Stimulated activated CD8-positive, alpha-beta memory T cell treated with anti-CD3 and anti-CD28 coated beads, Interleukin-4, amount 100 ng/mL, for 4 hours (primary cell): ENCODE measurements at places on chromosomes 5 and 9.

DNA sequence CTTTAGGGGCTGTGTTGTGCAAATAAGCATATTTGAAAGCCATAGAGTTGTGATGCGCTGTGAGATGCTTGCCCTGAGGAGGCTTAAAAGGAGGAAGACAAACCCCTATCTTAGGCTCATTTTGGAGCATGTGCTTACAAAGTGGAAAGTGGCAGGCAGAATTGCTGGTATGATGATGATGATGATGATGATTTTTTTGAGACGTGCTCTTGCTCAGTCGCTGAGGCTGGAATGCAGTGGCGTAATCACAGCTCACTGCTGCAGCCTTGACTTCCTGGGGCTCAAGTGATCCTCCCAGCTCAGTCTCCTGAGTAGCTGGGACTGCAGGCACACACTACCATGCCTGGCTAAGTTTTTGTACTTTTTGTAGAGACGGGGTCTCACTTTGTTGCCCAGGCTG, 1.7 kb downstream of the CNOT8 start:
- no peak for DNase-seq

DNA sequence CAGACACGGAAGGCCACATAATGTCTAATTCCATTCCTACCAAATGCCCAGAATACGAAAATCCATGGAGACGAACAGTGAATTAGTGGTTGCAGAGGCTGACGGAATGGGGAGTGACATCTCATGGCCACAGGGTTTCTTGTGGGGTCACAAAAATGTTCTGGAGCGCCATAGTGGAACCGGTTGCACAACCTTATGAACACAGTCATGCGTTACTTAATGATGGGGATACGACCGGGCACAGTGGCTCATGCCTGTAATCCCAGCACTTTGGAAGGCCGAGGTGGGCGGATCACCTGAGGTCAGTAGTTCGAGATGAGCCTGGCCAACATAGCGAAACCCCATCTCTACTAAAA, 26.0 kb upstream of the TTLL11 start:
- DNase-seq, result no peak

- DNase-seq, result no peak
Measured at GRCh38 chr5:132219289-132219970, 8.2 kb downstream of the P4HA2 start.

- no peak for DNase-seq
Measured at GRCh38 chr5:20241351-20241750, 253.4 kb upstream of the CDH18 start.

GRCh38 chr5:180054226-180054625, 17.3 kb downstream of the RNF130 start:
- DNase-seq, result no peak

GRCh38 chr9:115770521-115770920, 383.1 kb upstream of the PAPPA start:
- no peak for DNase-seq

DNA sequence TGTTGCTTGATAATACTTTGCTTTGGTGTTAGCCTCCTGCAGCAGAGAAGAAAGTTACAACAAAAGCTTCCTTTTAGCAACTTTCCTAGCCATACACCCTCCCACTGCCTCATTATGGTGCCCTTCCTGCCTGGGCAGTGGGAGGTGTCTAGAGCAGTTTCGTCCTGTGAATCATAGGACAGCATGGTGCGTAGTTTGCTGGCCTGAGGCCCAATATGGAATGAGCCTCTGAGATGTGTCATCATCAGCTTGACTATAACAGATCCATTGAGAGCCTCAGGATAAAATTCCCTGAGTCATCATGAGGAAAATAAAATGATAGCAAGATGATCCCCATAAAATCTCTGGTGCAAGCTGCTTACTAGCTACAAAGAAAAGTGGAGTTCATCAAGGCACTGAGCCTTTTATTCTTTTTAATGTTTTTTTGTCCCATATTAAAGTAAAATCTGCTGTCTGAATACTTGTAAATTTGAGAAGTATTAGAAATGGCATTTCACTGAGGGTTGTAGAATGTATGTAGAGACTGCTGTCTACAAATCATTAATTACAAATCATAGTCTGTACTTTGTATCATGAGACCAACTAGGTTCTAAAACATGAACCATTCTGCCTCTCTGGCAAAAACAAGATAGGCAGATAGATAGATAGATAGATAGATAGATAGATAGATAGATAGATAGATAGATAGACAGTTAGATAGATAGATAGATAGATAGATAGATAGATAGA, 303.0 kb upstream of the PDE4D start:
- DNase-seq, result no peak

GRCh38 chr5:169531631-169532030, 51.9 kb upstream of the SPDL1 start:
- DNase-seq, result no peak

- no peak for DNase-seq
Measured at GRCh38 chr5:103582364-103582763, 19.8 kb upstream of the NUDT12 start.

DNA sequence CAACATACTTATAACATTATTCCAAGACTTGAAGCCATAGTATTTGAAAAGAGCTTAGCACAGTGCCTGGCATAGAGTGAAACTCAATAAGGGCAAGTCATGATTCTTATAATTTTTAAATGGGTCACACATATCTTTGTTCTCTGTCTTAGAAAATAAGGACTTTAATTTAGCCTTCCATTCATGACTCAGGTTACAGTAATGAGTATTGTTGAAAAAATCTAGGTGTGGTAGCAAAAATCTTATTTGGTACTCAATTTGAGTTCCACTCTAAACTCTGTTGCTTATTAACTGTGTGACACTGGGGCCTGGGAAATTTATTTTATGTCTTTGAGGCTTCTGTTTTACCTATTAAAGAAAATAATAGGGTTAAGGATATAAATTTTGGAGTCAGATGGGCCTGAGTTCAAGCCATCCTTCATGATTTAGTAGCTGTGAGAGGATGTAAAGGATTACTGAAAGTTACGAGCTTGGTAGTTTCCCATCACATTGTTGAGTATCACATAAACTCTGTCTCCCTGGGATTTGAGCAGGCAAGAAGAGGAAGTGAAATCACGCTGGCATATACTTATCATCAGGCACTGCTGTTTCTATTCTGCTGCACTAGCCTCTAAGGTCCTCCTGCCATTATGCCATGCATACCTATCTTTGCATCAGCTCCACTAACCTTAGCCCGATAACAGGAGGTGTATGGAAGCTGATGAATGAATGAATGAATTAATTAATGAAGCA, 1.5 kb downstream of the SPINK9 start:
- no peak for DNase-seq

- no peak for DNase-seq
Measured at GRCh38 chr5:106880656-106881055, 790.1 kb downstream of the EFNA5 start.

DNA sequence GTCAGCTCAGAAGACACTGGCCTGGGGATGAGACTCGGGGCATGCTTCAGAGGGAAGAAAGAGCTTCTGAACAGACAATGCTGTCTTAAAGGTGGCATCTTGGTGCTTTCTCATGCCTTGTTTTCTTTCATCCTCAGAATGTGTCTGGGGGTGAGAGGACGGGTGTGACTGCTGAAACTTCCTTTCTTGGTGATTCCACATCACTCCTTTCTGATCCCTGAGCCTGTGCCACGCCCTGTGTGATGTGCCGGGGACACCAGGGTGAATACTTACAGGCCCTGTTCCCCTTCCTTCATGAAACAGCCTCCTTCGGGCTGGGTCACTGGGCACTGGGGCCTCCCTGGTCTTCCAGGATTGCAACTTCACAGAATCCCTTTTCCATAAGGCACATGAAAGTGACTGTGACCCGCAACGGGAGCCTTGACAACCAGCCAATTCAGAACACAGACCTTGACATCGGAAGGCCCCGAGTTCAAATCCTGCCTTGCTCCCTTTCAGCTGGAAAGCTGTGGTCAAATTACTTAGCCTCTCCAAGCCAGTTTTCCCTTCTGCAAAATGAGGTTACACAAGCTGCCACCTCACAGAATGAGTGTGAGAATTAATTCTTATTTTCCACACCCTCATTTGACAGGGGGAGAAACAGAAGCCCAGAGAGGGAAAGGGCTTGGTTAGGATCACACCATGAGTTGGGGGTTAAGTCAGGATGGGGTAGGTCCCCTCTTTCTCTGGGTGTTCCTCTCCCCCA, 44.1 kb upstream of the IL17B start:
- no peak for DNase-seq

DNA sequence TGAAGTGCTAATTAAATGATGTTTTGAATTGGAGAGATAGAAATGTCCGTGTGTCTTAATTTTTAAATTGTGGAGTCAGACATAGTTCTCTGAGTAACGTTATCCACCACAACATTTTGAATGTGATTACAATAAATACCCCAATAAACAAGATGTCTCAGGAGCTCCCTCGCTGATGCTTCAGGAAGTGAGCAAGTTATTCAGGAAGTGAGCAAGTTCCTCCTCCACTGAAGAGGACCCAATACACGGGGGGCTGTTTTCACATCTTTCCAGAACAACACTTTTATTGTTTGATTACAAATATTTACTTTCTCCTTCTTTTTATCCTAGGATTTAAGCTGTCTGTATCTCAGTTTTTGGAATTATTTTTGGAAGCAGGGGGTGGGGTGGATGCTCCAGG, 363.8 kb downstream of the LRRC70 start:
- no peak for DNase-seq

DNA sequence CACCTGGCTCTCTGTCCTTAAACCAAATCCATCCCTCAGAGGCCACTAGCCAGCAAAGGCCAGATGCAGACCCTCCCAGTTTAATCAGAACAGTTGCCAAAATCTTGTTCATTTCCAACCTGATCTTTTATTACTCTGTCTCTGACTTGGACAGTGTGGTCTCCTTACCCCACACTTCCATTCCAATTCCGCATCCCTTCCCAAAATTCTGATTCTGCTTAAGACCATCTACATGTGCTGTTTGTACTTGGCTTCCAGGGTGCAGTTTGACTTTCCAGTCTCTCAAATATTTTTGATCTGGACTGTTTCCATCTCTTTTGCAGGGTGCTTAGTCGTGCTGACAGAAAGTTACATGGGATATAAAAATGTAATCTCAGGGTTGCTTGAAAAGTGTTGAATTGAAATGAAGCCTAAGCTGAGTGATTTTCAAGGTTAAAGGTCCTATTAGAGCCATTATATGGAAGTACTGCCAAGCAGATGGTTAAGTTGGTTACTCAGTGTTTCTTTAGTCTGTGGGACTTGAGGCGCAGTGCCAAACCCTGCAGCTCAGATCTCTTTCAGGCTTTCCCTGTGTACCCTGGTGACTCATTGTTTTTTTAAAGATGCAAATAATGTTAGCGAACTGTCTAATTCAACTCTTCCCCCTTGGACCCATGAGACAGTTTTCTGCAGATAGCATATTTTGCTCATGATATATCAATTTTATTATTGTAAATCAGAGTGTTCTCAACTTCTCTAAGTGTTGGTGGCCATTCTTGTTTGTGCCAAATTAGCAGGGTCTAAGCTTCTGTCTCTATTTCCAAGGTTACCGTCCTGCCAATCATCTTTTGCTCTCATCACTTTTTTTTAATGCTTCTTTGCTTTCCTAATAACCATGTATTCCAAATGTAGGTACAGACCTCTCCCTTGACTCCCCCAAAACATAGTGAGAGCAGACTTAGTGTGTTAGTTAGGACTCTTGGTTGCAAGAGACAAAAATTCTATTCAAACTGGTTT, 18.2 kb upstream of the DCP2 start:
- DNase-seq, result no peak

DNA sequence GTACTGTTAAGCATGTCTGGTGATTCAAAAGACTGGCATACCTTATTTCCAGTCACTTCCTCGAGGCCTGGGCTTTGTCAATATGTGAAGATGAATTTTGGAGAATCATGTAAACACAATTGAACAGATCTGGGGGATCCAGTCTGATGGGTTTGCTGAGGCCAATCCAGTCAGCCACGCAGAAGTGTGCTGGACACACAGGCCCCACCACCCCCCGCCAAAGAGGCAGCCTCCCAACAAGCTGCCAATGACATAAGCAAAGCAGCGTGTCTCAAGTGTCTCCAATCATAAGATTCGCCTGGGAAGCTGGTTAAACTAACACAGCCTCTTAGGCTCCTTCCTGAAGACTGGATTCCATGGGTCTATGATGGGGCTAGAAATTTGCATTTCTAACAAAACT, 192.9 kb upstream of the KLF9 start:
- no peak for DNase-seq

- no peak for DNase-seq
Measured at GRCh38 chr9:127022913-127023660, 99.3 kb downstream of the ANGPTL2 start.

- no peak for DNase-seq
Measured at GRCh38 chr5:137264573-137264972, 234.6 kb downstream of the SPOCK1 start.

GRCh38 chr5:168464214-168464613, 22.1 kb upstream of the RARS1 start:
- DNase-seq, result no peak

DNA sequence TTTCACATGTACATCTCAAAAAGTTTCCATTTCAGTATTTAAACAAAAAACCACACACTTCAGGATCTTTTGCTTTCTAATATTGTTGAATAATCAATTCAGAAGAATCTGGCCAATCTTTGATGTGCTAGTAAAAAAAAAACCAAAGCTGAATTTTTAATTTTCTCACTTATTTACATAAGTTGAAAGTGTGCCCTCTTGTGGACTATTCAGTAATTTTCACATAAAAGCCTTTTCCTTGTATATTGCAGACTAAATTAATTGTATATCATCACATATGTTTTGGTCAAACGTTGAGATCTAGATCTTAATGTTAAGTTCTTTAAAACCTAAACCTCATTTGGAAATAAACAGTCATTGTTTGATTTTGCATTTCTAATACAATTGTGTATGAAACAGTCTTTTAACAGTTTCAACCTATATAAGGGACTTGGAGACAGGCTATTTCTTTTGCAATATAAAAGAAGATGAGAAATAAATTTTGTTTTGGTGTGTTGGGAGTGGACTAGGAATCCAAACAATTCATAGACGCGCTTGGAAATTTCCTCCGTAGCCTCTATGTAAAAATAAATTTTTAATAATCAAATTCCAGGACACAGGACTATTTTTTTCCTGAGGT, 68.1 kb downstream of the NIPBL start:
- no peak for DNase-seq

GRCh38 chr5:73862796-73863195, 236.8 kb downstream of the ARHGEF28 start:
- no peak for DNase-seq

GRCh38 chr5:7668627-7669026, 182.3 kb downstream of the CFAP90 start:
- no peak for DNase-seq

- no peak for DNase-seq
Measured at GRCh38 chr9:96726946-96727345, 50.9 kb downstream of the ZNF510 start.

- no peak for DNase-seq
Measured at GRCh38 chr9:115262477-115262876, 144.5 kb upstream of the TNC start.

GRCh38 chr9:127095411-127095810, 27.0 kb downstream of the ANGPTL2 start:
- no peak for DNase-seq

DNA sequence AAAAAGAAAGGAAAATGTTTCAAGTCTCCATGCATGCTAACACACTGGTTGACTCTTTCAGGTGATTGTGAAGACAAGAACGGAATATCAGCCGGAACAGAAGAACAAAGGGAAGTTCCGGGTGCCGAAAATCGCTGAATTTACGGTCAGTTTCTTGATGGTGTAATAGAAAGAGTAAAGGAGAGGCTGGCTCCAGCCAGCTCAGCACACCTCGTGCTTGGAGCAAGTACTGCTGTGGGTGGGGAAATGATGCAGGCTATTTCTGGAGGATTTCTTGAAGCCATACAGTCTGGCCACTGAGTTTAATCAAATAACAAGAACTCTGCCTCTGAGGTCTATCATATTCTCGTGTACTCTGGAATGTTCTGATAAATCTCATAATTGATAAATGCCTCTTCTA, 18.7 kb downstream of the NSG2 start:
- DNase-seq, result no peak

GRCh38 chr5:159463590-159464321, 133.5 kb upstream of the IL12B start:
- DNase-seq, result no peak
